Activated CD4-positive, alpha-beta memory T cell treated with anti-CD3 and anti-CD28 coated beads, Interleukin-2, amount 10 ng/mL, durations not matched to agents 7 days and 5 days (primary cell): ENCODE measurements at places on chromosomes 5 and 9. TPM values are rescaled to one million over a fixed set of nuclear protein-coding genes. Genes with fewer than 3 reads are reported as not detected.

PCDHGA11 gene
- not detected for total RNA-seq

SLC6A7 gene
- not detected for total RNA-seq

PCDHA9 gene
- total RNA-seq = not detected

USP20 gene
- 87.6 TPM for total RNA-seq

NUP214 gene
- total RNA-seq = 43.8 TPM

GMCL2 gene
- total RNA-seq = not detected

ADAMTS16 gene
- not detected for total RNA-seq

LCN12 gene
- 2.9 TPM for total RNA-seq

PNPLA7 gene
- 4.5 TPM for total RNA-seq

FCN2 gene
- total RNA-seq = not detected

RFX3 gene
- total RNA-seq = 13.3 TPM

C9orf153 gene
- total RNA-seq = not detected

TEK gene
- total RNA-seq = not detected

FOXI1 gene
- not detected for total RNA-seq

S1PR3 gene
- not detected for total RNA-seq
